Activated naive CD8-positive, alpha-beta T cell treated with anti-CD3 and anti-CD28 coated beads, Interleukin-2, amount 50 U/mL, for 24 hours (primary cell): ENCODE measurements at places on chromosomes 7 and 10.

DNA sequence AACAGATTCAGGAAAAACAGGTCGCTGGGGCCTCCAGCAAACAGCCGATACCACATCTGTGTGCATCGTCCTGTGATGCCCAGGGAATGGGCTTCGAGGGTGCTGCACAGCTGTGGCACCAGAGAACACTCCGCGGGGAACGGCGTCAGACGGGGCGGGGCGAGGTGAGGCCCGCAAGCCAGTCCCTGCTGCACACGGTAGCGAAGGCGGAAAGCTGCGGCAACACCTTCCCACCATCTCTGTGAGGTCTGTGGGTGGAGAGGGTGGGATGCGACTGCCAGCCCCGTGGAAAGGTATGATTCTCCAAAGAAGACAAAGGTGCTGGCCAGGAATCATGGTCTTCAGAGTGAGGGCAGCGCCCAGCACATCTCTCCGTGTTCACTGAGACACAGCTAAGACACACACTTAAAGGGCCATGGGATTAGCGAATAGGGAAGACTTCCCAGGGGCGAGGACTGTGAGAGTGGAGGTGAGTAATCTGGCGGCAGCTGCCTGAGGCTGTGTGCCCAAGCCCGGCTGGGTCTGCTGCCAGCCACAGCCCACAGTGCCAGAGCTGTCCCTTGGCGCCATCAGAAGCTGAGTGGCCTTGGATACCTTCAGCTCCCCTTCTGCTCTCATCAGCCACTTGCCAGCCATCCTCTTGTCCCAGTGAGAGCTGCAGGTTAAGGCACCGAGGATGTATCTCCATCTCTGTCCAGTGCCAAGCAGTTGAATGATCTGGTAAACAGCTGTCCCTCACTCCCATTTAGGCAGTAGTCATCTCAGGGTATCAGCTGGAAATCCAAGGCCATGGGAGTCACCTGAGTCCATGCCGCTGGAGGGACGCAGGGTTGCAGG, 17.6 kb downstream of the PRKAG2 start:
- DNase-seq, result no peak

DNA sequence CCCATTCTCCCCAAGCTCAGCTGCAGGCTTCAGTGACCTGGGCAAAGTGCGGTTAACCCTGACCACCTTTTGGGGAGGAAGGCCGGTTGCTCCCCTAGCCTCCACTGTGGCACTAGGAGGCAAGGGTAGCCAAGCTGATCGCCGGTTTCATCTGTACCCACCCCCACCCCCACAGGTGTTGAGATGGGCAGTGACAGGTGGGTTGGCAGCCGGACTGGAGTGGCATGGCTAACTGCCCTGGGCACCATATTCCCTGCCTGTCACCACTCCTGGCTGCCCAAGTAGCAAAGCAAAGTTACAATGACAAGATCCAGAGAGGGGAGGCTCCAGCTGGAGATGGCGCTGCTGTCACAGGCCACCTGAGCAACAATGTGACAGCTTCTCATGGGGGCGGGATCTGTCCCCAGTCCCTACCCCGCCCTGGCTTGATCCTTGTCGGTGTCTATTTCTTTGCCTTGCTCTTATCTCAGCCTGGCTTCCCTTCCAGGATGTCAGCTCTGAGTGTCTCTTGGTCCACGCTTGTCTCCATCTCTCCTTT, 27.0 kb upstream of the BMS1 start:
- DNase-seq, result no peak

- DNase-seq, result peak; percentile 55
These were observed 593 bp downstream of the CDK13 start for GRCh38 chr7:39950473-39951225.

GRCh38 chr10:36534471-36535002, 590.9 kb upstream of the ANKRD30A start:
- peak; percentile 10 for DNase-seq

GRCh38 chr7:150402671-150403321, 23.7 kb downstream of the ZNF775 start:
- DNase-seq, result no peak

GRCh38 chr7:44283381-44284211, 41.8 kb downstream of the CAMK2B start:
- DNase-seq, result no peak

DNA sequence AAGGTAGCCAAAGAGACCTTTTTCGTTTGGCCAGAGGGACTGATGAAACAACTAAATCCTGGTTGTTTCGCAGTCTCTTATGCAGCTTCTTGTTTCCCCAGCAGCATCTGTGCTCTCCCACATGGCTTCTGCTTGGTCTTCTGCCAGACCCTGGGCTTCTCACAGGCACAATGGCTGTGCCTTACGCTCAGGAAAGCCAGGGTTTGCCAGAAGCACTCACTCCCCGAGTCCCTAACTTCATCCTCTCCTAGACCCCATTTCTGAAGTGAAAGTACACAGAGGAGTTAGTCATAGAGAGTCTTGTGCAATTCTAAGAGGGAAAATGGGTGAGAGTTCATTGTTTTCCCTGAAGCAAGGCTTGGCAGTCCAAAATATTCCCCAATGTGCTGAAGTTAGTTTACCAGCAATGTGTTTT, 121.7 kb downstream of the EVX1 start:
- DNase-seq, result no peak

GRCh38 chr10:124388476-124388822, 30.3 kb downstream of the OAT start:
- no peak for DNase-seq

DNA sequence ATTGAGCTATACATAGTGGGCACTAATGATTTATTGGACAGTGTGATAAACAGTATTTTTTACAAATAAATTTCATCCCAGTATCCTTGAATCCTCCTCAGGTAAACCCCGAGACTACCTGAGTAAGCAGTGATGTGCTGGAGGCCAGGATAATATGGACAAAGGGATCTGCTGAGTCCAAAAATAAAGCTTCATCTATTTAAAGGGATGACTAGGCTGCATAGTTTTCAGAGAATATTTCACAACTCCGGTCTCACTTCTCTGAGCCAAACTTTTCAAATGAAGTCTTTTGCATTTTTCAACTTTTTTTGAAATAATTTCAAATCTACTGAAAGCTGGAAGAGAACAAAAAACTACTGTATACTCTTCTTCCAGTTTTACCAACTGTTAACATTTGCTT, 2.5 kb downstream of the ACTR3B start:
- DNase-seq, result no peak

DNA sequence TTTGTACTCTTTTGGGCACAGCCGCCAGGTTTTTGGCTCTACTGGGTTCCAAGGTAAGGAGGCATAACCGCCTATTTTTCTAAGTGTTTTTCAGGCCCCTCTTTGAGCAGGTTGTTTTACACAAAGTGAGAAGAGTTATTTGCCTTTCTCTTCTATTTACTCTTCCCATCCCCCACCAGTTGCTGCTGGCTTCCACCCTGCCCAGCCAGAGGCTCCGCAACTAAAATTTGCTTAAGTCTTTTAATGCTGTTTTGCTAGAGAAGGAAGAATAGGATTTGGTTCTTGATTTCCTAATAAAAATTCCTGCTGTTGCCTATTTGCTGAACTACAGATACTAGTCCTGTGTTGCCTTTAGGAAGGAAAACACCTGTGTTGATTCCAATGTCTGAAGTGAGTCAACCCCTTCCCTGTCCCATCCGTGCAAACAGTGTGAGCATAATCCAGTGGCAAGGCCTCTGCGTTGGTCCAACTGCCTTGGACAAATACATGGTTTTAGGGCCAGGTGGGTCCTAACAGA, 1.9 kb downstream of the PLA2G12B start:
- no peak for DNase-seq

DNA sequence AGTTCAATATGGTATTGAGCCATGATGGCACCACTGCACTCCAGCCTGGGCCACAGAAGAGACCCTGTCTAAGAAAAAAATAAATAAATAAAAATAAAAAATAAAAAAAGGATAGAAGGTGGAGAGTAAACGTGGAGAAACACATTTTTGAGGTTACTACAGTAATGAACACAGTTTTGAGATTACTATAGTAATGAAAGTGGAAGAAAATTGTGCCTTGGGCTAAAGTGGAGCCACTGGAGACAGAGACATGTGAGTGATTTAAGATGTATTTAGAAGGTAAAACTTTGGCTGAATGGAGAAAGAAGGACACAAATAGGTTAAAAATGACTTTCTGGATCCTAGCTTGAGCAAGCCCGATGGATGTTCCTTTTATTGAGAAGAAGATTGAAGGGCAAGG, 76.8 kb downstream of the HGF start:
- no peak for DNase-seq

DNA sequence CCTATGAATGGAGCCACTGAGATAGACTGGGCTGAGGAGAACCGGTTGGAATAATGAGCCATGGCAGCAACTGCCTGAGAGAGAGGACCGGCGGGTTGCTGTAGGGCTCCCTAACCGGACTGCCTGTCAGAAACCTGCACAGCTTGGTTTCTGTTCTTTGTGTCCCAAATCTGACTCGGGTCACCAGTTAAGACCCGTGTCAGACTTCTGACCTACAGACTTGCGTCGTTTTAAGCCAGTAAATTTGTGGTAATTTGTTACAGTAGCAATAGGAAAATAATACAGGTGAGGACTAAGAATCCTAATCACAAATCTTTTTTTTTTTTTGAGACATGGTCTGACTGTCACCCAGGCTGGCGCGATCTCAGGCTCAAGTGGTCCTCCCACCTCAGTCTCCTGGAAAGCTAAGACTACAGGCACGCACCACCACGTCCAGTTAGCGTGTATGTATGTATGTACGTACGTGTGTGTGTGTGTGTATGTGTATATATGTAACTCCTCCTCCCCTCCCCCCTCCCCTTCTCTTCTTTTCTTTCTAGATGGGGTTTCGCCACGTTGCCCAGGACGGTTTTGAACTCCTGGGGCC, 672 bp upstream of the DDX56 start:
- no peak for DNase-seq
